ENCODE measurements at places on chromosomes 6 and 20. TPM values are rescaled to one million over a fixed set of nuclear protein-coding genes. Genes with fewer than 3 reads are reported as not detected.

The TULP1 gene
- 2.0 TPM for polyA plus RNA-seq

The RIMS4 gene
- polyA plus RNA-seq, result 51.2 TPM

The SCRT2 gene
- polyA plus RNA-seq, result 8.2 TPM

The SNAP25 gene
- polyA plus RNA-seq, result 482 TPM

The SIRPA gene
- polyA plus RNA-seq, result 45.2 TPM

The GNAS-AS1 gene
- 0.87 TPM for polyA plus RNA-seq

The HSPA1L gene
- 5.1 TPM for polyA plus RNA-seq

Data from spinal cord (tissue), 10 donors.